Omental fat pad (tissue), 4 donors: ENCODE measurements at places on chromosomes 11 and 22. TPM values are rescaled to one million over a fixed set of nuclear protein-coding genes. Genes with fewer than 3 reads are reported as not detected.

OR2AG2 gene
- total RNA-seq: not detected

BIRC3 gene
- total RNA-seq: 3.4 TPM

GRCh38 chr11:33949252-33949913 is 57.5 kb upstream of the LMO2 start:
- DNase-seq: no peak

DNA sequence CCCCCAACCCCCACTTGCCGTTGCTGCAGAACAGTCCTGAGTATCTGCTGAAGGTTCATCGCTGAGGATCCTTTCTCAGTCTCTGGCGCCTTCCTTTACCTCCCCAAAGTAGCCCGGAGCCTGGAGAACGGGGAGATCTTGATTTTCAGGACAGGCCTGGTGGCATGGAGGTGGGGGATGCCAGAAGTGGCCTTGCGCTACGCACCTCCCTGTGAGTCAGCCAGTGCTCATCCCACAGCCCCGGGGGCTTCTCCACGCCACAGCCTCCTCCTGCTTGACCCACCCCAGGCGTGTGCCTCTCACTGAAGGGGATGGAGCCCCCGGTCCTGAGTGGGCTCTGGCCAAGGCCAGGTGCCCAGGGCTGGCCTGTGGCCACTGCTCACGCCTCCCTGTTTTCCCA is 339.6 kb downstream of the TBC1D22A start:
- DNase-seq: no peak

PANX3 gene
- not detected for total RNA-seq

DNA sequence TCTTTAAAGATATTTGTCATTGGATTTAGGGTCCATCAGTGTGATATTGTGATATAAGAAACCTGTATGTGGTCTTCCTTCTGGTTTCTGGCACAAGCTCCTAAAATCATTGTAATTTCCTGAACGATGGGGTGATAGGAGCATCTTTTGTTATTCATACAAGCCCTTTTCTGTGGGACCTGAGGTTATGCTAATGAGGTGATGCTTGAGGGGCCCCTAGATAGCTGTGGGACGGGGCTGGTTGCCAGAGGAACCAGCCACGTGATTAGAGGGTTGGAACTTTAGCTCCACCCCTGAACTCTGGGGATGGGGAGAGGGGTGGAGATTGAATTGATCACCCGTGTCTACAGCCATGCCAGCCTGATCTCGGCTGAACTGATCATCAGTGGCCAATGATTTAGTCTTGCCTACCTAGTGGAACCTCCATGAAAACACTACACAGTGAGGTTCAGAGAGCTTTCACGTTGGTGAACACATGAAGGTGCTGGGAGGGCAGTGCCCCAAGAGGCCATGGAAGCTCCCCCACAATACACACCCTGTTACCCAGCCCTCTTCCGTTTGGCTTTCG is 62.8 kb downstream of the BCR start:
- DNase-seq: no peak

DNA sequence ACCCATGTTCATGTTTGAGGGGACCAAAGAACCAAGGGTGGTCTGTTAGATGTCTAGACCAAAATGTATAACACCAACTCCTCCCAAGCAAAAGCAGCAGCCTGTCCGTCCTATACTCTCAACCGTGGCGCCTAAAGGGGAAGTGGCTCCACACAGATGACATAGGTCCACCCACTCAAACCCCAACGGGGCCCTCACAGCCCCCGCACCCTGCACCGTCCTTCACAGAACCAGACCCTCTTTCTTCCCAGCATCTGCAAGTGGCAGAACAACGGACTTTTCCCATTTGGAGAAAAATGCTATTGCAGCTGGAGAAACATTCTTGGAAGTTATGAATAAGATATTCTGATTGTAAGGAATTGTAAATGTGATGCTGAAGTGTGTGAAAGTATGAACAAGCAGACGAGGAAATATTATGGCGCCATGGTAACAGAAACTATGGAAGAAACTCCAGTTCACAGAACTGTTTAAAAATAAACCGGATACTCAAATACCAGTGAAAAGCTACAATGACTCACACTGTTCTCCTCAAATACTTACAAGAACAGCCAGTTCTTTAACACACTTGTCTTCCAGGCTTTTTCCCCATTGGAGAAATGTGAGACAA is 76.5 kb upstream of the ARFGAP3 start:
- no peak for DNase-seq

DNA sequence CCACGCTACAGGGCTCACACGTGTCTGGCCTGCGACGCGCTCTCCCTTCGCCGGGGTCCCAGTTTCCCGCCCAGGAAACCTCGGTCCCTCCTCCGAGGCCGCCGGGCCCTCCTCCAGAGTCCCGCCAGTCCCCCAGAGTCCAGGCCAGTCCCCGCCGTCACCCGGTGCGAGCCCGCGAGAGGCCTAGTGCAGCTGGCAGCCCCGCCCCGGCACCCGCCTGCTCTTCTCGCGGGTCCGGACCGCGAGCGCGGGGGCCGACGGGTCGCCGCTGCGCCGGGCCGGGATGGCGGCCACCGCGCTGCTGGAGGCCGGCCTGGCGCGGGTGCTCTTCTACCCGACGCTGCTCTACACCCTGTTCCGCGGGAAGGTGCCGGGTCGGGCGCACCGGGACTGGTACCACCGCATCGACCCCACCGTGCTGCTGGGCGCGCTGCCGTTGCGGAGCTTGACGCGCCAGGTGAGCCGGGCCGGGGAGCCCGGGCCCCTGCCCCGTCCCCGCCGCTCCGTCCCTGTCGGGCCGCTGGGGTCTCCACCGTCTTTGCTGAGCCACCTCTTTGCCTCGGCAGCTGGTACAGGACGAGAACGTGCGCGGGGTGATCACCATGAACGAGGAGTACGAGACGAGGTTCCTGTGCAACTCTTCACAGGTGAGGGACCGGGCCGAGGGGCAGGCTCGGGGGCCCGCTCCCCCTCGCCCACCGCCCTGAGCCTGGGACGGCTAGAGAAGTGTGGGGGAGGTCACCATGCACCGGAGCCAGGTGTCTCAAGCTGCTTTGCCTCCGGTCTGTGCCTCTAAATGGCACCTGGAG is at the start of gene PTPMT1:
Gene PTPMT1 (plus strand): TSS at position 260 of the 809 bp plus-strand sequence. CDS start 24 bp downstream, at position 284.
- no peak for DNase-seq

DNA sequence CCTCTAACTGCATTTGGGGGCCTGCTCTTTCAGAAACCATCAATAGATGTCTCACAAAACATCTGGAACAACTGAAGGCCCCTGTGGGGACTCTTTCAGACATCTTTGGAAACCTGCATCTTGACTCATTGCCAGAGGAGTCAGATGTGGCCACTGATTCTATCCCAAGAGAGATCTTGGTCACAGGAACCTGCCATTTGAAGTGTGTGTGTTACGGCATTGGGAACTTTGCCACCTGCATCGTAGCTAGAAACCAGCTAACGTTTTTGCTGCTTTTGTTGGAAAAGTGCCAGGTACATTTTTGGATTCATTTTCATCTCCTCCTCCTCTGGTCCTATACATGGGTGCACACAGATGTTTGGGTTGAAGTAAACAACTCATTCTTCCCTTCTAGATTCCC is 4.3 kb downstream of the SRRD start:
- DNase-seq: no peak

TPH1 gene
- 0.25 TPM for total RNA-seq

- no peak for DNase-seq
These were observed 46.6 kb downstream of the KDM2A start for GRCh38 chr11:67165623-67166022.

CNIH2 gene
- total RNA-seq: not detected

- DNase-seq: no peak
These were observed 25.0 kb downstream of the DKK3 start for GRCh38 chr11:11983427-11983826.

DNA sequence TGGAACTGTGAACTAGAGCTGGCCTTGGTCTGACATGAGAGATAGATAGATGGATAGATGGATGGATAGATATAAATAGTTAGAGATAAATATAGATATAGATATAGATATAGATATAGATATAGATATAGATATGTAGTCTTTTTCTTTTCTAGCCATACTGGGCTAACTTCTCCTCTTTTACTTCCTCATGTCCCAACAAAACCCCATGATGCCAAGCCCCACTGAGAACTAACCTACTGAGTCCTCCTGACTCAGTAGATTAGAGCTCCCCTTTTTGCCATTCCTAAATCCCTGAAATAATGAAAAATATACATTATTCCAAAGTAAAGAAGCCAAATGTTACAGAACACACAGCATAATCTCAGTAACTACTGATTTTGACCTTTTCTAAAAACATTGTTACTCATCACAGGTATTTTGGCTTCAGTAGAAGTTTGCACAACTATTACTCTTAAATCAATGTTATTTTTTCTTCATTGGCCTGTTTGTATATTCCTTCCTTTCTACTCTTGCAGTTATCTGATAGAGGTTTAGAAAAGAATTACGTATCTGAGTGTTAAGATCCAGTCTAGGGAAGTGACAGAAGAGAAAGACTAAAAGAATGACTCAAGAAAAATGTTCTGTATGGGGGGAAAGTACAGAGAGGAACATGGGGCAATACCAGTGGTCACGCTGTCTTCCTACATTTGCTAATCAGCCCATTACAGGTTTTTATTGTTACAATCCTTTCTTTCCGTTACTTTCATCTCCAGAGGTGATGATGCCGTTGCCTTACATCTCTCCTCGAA is 6.0 kb upstream of the OR10D3 start:
- no peak for DNase-seq

CCDC81 gene
- 1.6 TPM for total RNA-seq

- DNase-seq: no peak
These were observed 26.6 kb downstream of the SC5D start for GRCh38 chr11:121318848-121319834.

DEUP1 gene
- not detected for total RNA-seq

DNA sequence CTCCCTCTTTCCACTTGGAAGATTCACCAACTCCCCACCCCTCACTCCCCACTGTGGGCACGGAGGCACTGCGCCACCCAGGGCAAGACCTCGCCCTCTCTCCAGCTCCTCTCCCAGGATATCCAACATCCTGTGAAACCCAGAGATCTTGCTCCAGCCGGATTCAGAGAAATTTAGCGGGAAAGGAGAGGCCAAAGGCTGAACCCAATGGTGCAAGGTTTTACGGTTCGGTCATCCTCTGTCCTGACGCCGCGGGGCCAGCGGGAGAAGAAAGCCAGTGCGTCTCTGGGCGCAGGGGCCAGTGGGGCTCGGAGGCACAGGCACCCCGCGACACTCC is 397 bp upstream of the CD44 start:
- no peak for DNase-seq

APOC3 gene
- total RNA-seq: 3.5 TPM

PRODH gene
- total RNA-seq: 1.7 TPM

MRPL40 gene
- 17.3 TPM for total RNA-seq

- DNase-seq: peak; percentile 78
These were observed 6.7 kb upstream of the GDPD5 start for GRCh38 chr11:75532200-75533048.

DNA sequence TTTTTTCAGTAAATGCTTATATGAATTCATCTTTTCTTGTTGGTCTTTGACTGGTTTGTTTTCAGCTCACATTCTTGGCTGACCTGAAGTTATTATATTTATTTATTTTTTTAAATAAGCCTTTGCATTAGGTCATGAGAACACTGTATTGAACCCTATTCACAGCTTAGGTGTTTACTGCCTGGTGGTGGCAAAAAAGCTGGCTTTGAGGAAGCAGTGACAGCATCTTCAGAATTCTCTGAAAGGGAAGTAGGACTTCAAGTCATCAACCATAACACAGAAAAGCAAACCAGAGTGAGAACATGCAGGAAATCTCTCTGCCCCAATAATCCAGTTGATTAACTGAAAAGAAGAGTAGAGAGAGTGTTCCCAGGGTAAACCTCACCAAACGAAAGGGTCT is 30.3 kb upstream of the MMP13 start:
- no peak for DNase-seq

DNA sequence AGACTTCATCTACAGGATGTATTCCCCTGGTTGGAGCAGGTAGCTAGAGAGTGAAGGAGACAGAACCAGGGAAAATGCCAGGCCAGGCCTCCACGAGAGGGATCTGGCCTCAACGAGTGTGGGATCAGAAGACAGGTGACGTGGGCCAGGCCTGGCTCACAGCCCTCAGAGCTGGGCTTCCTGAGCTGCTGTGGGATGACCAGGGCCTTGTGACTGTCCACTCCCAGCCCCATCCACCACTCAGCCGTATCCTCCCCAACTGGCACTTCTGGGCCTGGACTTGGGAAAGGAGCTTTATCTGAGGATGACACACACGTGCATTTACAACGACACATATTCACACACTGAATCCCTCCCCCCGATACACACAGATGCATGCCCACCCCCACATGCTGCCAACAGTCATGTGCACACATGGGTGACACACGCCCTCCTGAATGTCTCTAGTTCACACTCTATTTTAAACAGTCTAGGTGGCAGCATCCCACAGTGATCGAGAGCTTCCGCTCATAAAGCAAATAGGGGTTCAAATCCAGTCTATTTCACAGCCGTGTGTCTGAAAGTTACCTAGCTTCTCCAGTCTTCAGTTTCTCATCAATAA is 93.1 kb downstream of the TP53I11 start:
- DNase-seq: no peak

FAU gene
- total RNA-seq: 612 TPM

DNA sequence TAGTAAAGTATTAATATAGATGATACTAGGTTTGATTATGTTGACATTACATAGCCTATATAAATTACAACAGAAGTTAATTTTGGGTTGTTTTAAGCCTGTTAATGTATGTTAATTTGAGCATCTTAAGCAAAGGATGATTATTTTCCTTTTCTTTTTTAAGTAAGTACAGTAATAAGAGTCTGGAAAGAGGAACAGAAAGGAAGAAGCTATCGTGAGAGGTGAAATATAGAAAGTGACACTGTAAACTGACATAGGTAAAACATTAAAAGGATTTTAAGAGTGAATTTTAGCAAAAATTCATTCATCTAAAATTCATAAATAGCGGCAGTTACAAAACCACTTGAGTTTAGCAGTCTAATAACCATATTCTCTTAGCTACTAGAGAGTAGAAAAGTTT is 45.5 kb downstream of the FAR1 start:
- no peak for DNase-seq

DNA sequence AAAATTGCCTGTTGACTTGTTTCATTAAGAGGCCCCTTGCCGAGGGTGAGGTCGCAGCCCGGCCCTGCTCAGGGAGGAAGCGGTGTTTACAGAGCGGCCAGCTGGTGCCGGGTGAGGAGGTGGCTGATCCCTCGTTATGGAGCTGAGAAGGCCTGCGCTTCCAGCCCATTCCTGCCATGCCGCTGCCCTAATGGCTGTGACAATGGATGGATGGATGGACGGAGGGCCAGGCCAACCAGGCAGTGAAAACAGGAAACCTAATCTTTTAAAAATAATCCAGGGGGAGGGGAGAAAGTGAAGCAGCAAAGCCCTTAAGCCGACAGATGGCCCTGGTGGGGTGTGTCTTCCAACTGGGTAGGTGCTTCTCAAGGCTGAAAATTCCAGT is 38.5 kb downstream of the BCR start:
- DNase-seq: no peak

GRCh38 chr11:58880166-58880565 is 35.7 kb upstream of the GLYATL2 start:
- DNase-seq: no peak

TMEM86A gene
- 8.3 TPM for total RNA-seq

GRCh38 chr11:48123254-48123875 is 93.2 kb upstream of the OR4B1 start:
- DNase-seq: no peak

GGTLC3 gene
- total RNA-seq: not detected

MAPK8IP1 gene
- 3.2 TPM for total RNA-seq
